ENCODE measurements at places on chromosomes 16 and 17. TPM values are rescaled to one million over a fixed set of nuclear protein-coding genes. Genes with fewer than 3 reads are reported as not detected.

Gene TPSG1
- total RNA-seq = not detected

Gene FCSK
- total RNA-seq = 22.5 TPM

Gene PNMT
- not detected for total RNA-seq

Gene LRRC37A
- total RNA-seq = 2.3 TPM

Gene MYLK3
- 0.22 TPM for total RNA-seq

Gene TBC1D3I
- total RNA-seq = 0.69 TPM

Gene CHCT1
- not detected for total RNA-seq

Gene PHLPP2
- 8.4 TPM for total RNA-seq

Gene NRN1L
- total RNA-seq = 0.59 TPM

Gene GID4
- 9.3 TPM for total RNA-seq

Gene ASPA
- not detected for total RNA-seq

Gene KRT36
- total RNA-seq = not detected

Gene TBC1D3K
- not detected for total RNA-seq

Gene SSTR5
- not detected for total RNA-seq

Gene CCL4L2
- 10.2 TPM for total RNA-seq

Gene KIF2B
- not detected for total RNA-seq

Gene SCGB1C2
- not detected for total RNA-seq

Gene TTYH2
- 11.0 TPM for total RNA-seq

Gene SLC7A5
- 198 TPM for total RNA-seq

Gene SNX20
- 93.0 TPM for total RNA-seq

Gene RAD51D
- 31.1 TPM for total RNA-seq

Gene TMC7
- total RNA-seq = not detected

Gene CTCF
- total RNA-seq = 75.3 TPM

Gene ANTKMT
- 8.1 TPM for total RNA-seq

Gene HIRIP3
- total RNA-seq = 36.9 TPM

Gene SLC4A1
- total RNA-seq = not detected

Gene CACNG1
- total RNA-seq = not detected

Gene STAT5A
- 160 TPM for total RNA-seq

Gene DCXR
- total RNA-seq = 92.9 TPM

Gene SAT2
- 29.0 TPM for total RNA-seq

Gene AXIN1
- 22.3 TPM for total RNA-seq

Gene SDR42E2
- total RNA-seq = 0.10 TPM

Gene AANAT
- total RNA-seq = not detected

Gene ATXN1L
- total RNA-seq = 25.7 TPM

Gene SLX4
- 13.0 TPM for total RNA-seq

Gene SBK1
- total RNA-seq = 4.4 TPM

Gene HP
- not detected for total RNA-seq

Gene FADS6
- total RNA-seq = not detected

Gene GRAP
- 28.5 TPM for total RNA-seq

Gene C16orf89
- not detected for total RNA-seq

Gene MGRN1
- total RNA-seq = 108 TPM

Gene SLFN13
- 53.8 TPM for total RNA-seq

Gene ITGAD
- total RNA-seq = not detected

Gene CACNB1
- total RNA-seq = 25.7 TPM

Gene KRT15
- not detected for total RNA-seq

Gene CDK5R1
- total RNA-seq = 3.5 TPM

Gene ECI1
- 33.4 TPM for total RNA-seq

Gene TP53TG3
- total RNA-seq = not detected

Gene TMEM106A
- 18.0 TPM for total RNA-seq

Gene VASN
- total RNA-seq = 0.10 TPM

Gene RUNDC1
- total RNA-seq = 17.8 TPM

Gene FZD2
- not detected for total RNA-seq

Gene TBC1D3C
- total RNA-seq = not detected

Gene SLC13A5
- not detected for total RNA-seq

Gene DYNLRB2
- total RNA-seq = not detected

Data from T-helper 1 cell treated with Interleukin-12 subunit alpha and Interleukin-12 subunit beta and Interleukin-4 antibody, amounts not matched to agents 30 ng/mL and 1 ng/mL, for 36 hours (primary cell).